ENCODE measurements at places on chromosomes 2 and 18. TPM values are rescaled to one million over a fixed set of nuclear protein-coding genes. Genes with fewer than 3 reads are reported as not detected.

ALPI gene
- 6.5 TPM for total RNA-seq

ZFP36L2 gene
- 437 TPM for total RNA-seq

GRCh38 chr18:70578480-70578879 lies 289.6 kb downstream of the SOCS6 start:
- no peak for DNase-seq

- DNase-seq: no peak
Observed at GRCh38 chr2:173090973-173091660, 15.5 kb downstream of the MAP3K20 start.

- no peak for DNase-seq
Observed at GRCh38 chr2:196586511-196586991, 53.0 kb upstream of the CCDC150 start.

- no peak for DNase-seq
Observed at GRCh38 chr18:21739604-21740537, 721 bp upstream of the MIB1 start.

GAL3ST2 gene
- 0.19 TPM for total RNA-seq

DNA sequence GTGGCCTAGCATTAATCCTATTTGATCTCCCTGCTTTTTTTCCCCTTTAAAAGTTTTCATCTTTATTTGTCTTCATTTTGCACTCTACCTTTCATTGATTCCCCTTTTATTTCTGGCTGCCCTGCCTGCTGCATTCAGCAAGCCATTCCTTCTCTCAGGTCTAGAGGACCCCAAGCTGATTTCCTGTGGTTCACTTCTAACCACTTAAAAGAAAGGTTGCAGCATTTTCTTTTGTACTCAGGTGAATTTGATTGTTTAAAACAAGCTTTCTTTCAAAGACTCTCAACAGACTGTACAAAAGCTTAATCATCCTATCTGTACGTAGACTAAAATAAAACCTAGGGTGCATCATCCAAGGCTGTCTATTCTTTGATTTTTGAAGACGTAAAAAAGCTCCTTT lies 160.3 kb downstream of the CSRNP3 start:
- no peak for DNase-seq
